Retina (tissue), 1 donor: ENCODE measurements at places on chromosomes 13 and 19.

GRCh38 chr13:43134868-43135267 is 111.5 kb downstream of the DNAJC15 start:
- no peak for DNase-seq

- no peak for DNase-seq
These were observed 17.0 kb upstream of the RUBCNL start for GRCh38 chr13:46403851-46404732.

- DNase-seq = no peak
These were observed 3.8 kb downstream of the HSPBP1 start for GRCh38 chr19:55275851-55276719.

DNA sequence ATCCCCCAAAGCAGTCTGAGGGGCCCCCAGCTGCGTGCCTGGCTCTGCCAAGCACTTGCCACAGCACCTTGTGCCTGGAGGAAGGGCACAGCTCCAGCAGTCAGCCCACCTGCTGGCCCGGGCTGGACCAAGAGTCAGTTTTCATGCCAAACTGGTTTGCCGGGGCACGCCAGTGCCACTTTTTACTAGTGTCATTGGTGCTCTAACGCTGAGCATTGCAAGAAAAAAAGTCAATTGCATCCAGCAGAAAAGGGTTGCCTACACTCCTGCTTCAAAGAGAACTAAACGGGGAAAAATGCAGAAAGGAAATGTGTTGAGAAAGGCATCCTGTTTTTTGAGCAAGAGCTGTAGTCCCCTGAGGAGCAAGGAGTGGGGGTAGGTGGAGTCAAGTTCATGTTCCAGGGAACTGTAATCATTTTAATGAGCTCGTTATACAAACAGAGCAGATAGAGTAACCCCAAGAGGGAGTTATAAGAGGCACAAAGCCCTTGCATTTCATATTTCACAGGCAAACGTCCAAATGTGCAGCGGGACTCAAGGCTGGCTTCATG is 68.4 kb downstream of the F2RL3 start:
- DNase-seq = no peak

DNA sequence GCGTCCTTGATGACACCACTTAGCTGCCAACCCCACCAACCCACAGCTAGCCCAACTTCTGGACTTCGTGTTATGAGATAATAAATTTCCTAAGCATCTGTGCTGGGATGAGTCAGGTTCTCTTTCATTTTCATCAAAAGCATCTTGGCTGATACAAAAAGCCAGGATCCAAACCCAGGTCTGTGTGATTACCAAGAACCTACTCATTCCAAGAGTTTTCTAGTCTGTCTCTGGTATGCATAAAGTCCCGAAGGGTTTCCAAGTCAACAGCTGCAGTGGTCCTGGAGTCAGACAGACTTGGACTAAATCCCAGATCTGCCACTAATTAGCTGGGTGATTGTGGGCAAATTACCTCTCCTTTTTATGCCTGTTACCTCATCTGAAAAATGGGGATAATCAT is 55.5 kb upstream of the SERP2 start:
- no peak for DNase-seq

- no peak for DNase-seq
These were observed at the start of gene TNNT1 for GRCh38 chr19:55149078-55150003. Gene TNNT1, minus strand, starts transcription at chr19:55149206. Its CDS starts 2,049 bp downstream, at chr19:55147157.

GRCh38 chr13:52949742-52950141 is 78.9 kb upstream of the OLFM4 start:
- no peak for DNase-seq

GRCh38 chr13:113537909-113538688 is 46.5 kb upstream of the TFDP1 start:
- DNase-seq = no peak

DNA sequence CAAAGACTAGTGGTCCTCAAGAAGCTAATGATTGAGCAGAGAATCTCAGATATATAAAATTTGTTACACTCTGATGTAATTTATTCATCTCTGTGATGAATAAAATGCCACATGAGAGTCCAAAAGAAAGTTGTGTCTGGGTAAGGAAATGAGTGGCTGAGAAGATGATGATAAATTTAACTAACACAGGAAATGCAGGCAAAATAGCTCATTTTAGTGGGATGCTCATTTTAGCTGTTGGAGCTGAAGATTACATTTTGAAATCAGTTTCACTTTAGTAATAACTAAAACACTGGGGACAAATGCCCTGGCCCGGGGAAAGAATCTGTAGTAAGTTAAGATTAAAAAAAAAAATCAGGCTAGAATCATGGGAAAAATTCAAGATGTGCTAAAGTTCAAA is 35.2 kb downstream of the SPRY2 start:
- DNase-seq = no peak

DNA sequence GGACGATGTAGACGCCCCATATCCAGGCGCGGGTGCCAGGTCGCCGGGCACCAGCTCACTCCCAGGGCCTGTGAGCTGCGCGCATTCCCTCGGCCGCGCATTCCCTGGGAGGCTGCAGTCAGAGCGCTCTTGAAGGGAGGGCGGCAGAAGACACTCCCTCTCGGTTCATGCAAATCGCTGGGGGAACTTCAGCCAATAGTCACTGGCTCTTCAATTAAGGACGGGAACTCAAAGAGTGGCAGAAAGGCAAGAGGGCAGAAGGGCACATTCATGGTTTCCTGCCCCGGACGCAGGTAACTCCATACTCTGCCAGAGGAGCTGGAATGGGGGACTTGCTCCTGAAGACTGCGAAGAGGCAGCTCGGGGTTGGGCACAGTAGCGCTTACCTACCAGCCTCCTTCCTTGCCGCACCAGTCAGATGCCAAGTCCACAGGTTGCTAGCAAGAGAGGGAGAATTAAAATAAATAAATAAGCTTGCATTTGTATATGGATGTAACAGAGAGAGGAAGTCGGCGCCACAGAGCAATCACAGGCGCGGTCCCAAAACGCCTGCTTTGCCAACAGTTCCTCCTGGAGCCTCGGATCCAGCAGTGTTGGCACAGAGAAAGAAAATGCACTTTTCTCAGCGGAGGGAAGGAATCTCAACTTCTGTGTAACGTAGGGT is 459 bp downstream of the PCDH20 start:
- peak; percentile 88 for DNase-seq

GRCh38 chr13:77548095-77548494 is 12.6 kb downstream of the SCEL start:
- no peak for DNase-seq

DNA sequence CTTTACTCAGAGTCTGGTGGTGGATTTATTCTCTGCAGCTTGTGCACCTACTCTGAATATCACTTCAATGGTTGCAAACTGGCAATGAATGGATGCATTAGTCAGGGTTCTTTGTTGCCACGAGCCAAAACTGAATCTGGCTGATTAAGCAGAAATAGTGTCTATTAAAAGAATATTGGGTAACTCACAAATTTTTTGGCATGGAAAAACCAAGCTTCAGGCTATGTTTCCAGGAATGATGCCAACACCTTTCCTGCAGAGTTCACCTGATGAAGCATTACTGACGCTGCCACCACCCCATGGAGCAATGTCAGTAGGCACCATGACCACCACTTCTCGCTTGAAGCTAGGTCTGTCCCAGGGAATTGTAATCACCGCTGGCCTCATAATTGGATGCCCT is 597.8 kb upstream of the SLC10A2 start:
- no peak for DNase-seq

GRCh38 chr19:48830965-48831364 is 5.3 kb downstream of the HSD17B14 start:
- no peak for DNase-seq

DNA sequence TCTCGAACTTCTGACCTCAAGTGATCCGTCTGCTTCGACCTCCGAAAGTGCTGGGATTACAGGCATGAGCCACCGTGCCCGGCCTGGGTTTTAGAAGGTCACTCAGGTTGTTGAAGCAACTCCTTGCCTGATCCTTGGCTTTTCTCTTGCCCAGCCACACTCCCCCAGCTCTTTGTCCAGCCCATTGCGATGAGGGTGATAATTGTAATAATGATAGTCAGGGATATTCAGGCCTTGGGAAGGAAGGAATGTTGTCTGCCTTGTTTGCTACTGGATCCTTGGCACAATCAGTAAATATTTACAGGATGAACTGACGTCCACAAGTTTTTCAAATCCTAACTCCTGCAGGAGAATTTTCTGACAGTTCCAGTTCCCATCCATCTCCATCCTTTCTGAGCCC is 1.8 kb downstream of the THOP1 start:
- no peak for DNase-seq

DNA sequence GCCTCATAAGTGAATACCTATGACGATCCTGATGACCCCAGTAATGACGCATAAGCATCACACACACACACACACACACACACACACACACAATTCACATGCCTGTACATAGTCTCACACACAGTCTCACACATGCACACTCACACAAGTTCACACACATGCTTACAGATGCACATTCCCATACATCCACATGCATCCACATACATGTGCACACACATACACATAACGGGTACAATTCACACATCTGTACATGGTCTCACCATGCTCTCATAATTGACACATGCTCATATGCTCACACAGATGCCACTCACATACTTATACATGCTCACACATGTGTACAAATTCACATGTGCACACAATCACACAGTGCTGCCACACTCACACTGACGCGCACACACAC is 105.7 kb upstream of the VSTM2B start:
- DNase-seq = no peak

- no peak for DNase-seq
These were observed 11.3 kb upstream of the FFAR2 start for GRCh38 chr19:35436477-35437405.

- no peak for DNase-seq
These were observed 161.8 kb downstream of the KCTD12 start for GRCh38 chr13:76724421-76724820.

DNA sequence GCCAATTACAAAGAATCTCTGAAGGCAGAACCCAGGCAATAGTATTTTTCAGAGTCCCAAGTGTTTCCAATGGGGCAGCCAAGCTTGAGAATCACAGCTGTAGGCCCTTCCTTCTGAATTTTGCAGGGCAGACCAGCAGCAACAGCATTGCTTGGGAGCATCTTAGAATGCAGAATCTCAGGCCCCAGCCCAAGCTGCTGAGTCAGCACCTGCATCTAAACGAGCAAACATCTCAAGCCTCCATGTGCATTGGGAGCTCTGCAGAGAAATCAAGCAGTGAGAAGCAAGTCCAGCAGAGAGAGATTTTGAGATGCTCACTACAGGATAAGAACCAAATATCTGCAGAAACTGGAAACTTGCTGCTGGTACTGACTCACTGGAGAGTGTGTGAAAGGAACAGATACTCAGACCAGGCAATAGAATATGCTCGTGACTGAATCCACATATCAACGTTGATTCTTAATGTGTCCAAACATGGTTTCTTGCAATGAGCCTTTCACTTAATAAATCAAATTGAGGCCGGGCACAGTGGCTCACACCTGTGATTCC is 81.5 kb upstream of the TNFSF11 start:
- no peak for DNase-seq

DNA sequence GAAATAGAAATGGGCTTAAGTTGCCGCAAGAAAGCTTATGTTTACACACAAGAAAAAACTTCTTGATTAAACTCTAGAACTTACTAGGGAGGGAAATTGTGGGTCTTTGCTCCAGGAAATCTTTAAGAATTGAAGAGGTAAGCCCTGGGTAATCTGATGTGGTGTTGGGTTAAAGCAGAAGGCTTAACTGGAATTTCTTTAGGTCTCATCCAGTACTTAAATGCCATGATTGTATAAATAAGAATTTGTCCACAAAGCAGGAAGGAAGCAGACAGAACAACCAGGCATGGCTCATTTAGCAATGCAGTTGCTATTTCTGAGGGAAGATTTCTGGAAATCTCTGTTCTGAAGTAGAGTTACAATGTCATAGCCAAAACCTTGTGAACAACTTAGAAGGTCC is 360.4 kb downstream of the KLF5 start:
- no peak for DNase-seq

- DNase-seq = no peak
These were observed 1060.4 kb downstream of the EFNB2 start for GRCh38 chr13:105474983-105475610.

GRCh38 chr19:46824890-46825730 is 25.5 kb downstream of the AP2S1 start:
- no peak for DNase-seq

DNA sequence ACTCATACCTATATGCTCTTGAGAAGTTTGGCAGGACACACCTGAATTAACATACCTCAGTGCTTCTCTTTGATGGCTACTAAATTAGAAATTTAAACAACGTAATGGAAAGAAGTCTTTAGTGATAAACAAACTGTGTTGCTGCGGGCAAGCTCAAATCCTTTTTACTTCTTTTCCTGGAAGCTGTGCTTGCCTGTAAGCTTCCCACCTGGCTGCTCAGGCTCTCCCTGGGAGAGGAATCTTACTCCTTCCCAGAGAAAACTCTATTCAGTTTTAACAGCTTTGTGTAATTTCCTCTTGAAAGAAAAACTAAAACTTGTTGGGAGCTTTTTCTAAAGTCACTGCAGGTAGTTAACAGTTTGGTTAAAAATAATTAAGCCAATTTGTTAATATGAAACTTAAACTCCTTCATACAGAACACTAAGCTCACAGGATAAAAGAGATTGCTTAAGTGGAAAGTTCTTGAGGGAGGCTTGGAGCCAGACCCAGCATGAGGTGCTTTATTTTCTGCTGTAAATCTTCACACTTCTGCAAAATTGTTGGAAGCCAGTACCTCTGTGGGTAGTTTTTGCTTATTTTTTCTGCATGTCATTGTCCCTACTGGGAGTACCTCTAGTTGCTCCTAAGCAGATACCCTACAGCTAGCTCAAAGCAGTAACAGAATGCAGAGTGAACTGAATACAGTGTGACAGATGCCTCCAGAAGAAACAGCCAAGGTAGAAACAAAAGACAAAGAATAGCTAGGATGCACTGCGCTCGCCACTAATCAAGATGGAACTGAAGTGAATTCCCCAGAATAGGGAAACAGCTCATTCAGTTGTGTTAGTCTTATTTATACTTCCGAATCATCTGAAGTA is 1253.0 kb downstream of the PCDH17 start:
- peak; percentile 8 for DNase-seq

- no peak for DNase-seq
These were observed 18.3 kb upstream of the TEX29 start for GRCh38 chr13:111302045-111302726.

- DNase-seq = no peak
These were observed 158.8 kb upstream of the SPRY2 start for GRCh38 chr13:80499536-80500290.

- no peak for DNase-seq
These were observed 441 bp upstream of the ZNF559 start for GRCh38 chr19:9323557-9323918.

DNA sequence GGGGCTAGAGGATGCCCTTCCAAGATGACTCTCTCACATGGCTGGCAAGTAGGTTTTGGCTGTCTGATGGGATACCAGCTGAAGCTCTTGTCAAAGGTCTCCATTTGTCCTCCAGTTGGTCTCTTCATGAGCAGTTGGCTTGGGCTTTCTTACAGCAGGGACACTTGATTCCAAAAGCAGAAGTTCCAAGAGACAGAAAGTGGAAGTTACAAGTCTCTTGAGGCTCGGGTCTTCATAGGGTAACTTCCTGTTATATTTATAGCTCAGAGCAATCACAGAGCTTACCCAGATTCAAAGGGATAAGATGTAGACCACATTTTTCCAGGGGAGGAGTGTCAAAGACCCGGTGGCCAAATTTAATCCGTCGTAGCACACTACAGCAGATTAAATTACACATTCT is 440.0 kb downstream of the RFC3 start:
- no peak for DNase-seq
